Mesothelial cell of epicardium (in vitro differentiated cells): ENCODE measurements at places on chromosomes 1 and 21.

GRCh38 chr21:43731891-43732711, 13.2 kb downstream of the PDXK start:
- DNase-seq = no peak

- no peak for DNase-seq
These were observed 26.1 kb downstream of the CACNA1S start for GRCh38 chr1:201085902-201086735.

DNA sequence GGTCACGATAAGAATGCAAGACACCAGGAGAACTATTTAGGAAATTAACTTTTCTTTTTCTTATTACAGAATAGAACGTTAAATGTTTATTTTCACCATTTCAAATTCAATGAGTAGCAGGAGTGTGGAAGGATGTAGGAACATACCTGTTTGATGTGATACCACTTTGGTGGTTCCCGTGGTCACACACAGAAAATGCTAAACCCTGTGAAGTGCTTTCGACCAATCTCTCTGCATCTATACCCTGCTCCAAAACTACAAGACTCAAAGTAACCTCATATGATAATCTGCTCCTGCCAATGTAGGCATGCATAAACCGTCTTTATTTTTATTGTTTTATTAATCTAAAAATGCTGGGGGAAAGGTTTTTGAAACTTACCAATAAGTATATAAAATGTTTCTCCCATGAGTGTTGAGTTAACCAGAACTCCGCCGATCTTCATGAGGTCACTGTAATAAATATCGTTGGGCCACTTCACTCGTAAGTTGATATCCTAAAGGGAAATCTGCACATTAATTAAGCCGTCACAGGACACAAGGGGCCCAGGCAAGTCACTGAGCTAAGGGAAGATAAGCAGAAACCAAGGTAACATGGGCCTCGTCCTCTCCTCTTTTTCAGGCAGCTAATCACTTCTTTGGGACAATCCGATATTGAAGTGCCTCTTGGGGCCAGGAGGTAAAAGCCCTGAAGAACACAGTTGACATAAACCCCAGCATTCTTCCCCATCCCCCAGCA, 60.6 kb downstream of the SIM2 start:
- no peak for DNase-seq

GRCh38 chr1:213925531-213926182, 62.1 kb upstream of the PROX1 start:
- no peak for DNase-seq

- no peak for DNase-seq
These were observed 6.0 kb upstream of the IFNLR1 start for GRCh38 chr1:24193046-24193445.

DNA sequence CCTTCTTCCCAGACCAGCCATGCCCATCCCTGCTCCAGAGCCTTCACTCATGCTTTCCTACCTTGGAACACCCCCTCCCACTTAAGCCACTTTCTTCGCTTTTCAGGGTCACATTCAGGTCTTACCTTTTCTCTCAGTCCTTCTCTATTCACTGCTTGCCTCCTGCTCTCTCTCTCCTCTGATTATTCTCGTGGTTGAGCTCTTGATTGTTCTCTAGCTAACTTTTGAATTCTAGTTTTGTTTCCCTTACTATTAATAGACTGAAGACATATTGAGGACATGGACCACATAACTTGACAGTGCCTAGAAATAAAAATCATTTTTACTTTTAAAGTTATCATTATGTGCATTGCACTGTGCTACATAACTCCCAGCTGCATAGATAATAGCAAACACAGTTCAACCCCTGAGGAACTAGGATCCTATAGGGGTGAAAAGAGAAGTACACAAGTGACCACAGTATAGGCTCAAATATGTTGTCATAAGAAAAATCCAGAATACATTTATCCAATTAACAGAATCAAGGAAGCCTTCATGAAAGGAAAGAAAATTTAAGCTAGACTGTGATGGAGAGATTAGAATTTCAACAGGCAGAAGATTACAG, 21.5 kb downstream of the INSL5 start:
- no peak for DNase-seq

DNA sequence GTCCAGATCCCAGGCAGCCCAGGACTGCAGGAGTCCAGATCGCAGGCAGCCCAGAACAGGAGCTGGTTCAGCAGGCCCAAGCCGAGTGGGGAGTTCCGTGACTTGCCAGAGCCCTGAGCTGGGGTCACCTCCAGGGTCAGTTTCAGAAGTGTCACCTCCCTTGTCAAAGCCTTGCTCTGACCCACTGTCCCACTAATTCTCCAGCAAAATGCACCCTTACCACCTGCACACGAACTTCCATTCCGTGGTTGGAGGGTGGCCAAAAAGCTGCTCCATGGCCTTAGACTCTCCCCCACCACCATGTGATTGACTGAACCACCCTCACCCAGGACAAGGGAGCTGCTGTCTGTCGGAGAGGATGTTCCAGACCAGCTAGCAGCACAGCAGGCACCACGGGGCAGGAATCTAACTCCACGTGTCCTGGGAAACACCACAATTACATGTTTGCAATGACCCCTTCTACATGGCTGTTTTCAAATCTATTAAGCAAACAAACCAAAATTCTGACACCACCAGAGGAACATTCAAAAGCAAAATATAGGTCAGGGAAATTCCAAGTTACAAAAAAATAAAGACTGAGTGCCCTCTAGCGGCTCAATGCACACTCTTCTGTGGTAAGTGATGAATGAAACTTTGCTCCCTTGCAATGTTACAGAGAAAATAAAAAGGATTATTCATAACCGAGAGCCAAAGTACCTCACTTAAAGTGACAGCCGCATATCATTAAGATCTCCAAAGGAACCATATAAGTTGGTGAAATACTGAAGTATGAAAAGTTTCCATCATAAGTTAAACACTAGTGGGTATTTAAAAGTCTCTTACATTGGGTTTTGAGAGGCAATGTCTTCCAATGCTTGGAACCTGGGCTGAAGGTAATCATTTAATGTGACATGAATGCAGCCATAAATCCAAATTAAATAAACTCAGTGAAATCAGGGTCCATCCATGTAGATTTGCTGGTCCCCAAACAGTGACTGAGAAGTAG, 76.3 kb downstream of the NPHP4 start:
- DNase-seq = no peak
